ENCODE measurements at places on chromosomes 3 and 15. TPM values are rescaled to one million over a fixed set of nuclear protein-coding genes. Genes with fewer than 3 reads are reported as not detected.

DNA sequence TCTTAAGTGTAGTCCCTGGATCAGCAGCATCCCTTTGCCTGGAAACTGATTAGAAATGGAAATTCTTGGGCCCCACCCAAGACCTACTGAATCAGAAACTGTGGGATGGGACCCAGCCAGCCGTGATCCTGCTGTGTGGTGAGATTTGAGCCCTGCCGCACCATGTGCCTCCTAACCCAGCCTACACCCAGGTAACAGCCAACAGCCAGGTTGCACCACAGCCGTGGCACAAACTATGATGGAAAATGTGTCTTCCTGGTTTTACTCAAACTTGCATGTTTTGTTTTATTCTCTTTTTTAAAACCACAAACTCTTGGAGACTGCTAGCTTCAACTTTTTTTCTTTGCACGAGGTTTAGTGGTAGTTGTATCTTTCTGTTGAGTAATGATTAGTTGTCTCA is 2.6 kb downstream of the LIMD1 start:
- DNase-seq: peak; percentile 68

GRCh38 chr3:160446522-160447056 is 3.0 kb downstream of the TRIM59 start:
- no peak for DNase-seq

- DNase-seq: no peak
These were observed 1.0 kb upstream of the ONECUT1 start for GRCh38 chr15:52790941-52791751.

DNA sequence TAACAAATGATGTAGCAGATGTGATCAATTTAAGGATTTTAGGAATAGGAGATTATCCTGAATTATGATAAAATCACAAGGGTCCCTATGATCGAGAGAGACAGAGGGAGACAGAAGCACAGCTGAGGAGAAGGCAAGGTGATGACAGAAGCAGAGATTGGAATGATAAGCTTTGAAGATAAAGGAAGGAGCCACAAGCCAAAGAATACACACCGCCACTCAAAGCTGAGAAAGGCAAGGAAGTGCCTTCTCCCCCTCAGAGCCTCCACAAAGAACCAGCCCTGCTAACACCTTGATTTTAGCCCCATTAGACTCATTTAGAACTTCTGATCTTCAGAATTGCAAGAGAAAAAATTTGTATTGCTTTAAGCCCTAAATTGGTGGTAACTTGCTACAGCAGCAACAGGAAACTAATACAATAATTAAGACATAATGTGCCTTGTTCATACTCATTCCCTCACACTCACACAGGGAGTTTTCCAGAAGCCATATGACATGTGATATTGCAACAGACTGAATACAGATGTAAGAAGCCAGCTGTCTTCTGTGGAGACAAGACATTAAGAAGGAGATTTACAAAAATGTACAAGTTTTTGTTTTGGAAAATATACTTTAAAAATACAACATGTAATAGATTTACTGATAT is 38.2 kb downstream of the TRANK1 start:
- DNase-seq: no peak

- no peak for DNase-seq
These were observed 299.2 kb upstream of the THRB start for GRCh38 chr3:24793896-24794295.

DNA sequence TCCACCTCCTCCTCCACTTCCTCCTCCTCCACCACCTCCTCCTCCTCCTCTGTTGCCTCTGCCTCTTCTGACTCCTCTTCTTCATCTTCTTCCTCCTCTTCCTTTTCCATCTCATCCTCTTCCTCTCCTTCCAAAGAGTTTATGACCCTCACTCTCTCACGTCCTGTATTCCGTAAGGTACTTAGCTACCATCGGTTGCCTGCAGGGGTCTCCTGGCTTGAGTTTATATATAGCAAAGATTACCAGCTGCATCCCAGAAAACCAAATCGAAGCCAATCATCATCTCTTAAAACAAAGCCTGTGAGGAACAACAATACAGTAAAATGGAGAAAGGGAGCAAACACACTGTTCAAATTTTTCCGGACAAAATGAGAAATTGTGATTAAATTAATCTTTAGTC is 317.4 kb downstream of the C3orf38 start:
- no peak for DNase-seq

DNA sequence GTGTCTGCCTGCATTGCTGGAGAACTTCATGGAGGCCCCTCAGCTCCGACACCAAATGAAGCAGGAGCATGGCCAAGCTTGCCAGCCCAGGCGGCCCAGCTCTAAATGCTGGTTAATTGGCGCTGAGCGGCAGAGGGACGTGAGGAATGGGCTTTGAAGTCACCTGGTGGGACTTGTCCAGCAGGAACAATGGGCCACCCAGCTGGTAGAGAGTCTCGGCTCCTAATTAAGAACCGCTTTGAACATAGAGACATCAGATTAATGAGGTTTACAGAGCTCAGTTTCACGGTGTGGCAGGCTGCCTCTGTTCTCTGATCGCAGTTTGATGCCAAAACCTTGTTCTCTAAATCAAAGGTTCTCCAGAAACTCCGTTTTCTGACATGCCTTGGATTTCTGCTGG is 77.5 kb upstream of the LINGO1 start:
- DNase-seq: no peak

TRIM71 gene
- not detected for total RNA-seq

LDHAL6B gene
- not detected for total RNA-seq

Data from right cardiac atrium (tissue), 5 donors.